Stimulated activated CD8-positive, alpha-beta memory T cell treated with anti-CD3 and anti-CD28 coated beads, Interleukin-7, amount 100 ng/mL, for 1 hour (primary cell): ENCODE measurements at places on chromosomes 7 and 10.

DNA sequence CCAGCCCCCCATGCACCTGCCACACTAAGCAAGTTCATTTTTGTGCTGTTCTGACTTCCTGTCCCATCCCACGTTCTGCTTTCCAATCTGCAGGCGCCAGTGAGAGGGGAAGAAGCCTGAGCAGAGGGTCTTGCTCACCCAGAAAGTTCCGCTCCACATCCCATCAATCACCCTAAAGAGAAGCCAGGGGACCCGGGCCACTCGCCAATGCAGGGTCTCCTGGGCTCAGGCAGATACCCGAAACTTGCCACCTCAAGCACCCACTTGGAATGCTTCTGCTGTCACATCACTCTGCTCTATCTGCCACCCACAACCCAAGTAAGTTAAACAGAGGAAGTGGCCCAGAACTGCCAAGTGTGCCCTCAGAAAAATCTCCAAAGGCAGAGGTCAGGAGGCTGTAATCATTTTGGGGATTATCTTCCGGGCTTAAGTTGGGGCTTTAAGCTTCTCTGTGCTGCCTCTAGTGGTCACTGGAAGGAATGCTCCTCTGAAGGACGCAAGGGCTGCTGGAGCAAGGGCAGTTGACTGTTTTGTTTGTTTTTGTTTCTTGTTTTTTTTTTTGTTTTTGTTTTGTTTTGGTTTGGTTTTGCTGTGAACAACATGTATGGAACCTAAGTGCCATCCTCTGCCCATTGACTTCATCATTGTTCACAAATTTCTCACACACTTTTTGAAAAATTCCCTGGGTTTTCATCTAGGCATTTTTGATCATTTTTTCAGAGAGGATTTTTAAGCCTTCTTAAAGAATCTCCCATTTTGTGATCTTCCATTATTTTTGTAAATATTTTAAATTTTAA lies 25.5 kb downstream of the PRR15 start:
- no peak for DNase-seq

- DNase-seq = no peak
Measured at GRCh38 chr7:98284335-98285036, 3.0 kb downstream of the BRI3 start.

DNA sequence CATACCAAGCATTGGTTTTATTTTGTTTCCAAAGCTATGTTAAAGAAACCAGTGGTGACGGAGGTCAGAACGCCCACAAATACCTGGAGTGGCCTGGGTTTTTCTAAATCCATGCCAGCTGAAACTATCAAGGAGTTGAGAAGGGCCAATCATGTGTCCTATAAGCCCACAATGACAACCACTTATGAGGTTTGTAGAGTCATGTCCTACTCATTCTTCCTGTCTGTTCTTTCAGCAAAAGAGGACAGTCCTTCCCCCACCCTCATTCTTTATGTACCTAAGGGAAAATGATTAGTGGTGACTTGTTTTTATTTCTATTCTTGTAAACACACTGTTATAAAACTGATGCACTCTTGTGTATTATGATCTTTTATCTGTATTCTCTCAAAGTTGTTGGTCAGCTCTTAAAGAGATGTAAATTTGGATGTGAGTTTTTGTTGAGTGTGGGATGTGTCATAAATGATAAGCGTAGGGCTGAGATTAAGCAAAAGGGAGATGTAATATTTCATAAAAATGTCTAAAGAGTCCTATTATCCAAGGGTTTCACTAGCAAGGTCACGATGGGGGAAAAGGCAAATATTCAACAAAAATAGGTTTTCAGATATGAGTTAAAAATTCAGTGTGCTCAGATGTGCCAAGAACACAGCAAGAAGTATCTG lies 294.4 kb downstream of the BICC1 start:
- DNase-seq = no peak

DNA sequence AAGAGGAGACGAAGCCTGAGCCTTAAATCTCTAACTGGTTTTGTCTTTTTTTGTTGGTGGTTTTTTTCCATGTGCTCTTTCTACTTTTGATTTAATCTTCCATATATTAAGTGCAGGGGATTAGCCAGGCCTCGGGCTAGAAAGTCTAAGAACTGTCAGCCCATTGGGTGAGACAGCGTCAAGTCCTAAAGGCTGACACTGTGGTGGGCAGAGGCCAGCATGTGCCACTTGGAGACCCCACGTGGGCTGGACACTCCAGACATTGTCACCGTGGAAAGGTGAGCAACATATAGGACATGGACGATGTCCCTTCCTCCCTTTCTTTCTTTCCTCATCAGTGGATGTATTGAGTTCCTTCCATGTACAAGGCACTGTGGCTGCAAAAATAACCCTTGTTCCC lies 129.3 kb downstream of the TMEM178B start:
- no peak for DNase-seq

DNA sequence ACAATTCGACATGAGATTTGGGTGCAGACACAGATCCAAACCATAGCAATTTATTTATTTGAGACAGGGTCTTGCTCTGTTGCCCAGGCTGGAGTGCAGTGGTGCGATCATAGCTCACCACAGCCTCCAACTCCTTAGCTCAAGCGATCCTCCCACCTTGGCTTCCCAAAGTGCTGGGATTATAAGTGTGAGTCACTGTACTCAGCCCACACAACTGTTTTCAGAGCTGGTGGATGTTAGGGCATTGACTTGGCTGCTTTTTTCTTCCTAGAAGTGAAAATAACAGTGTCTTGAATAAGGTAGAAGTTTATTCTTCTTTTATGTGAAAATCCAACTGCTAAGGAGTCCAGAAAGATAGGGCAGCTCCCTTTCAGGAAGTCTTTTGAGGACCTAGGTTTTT lies 132.1 kb downstream of the CCDC3 start:
- no peak for DNase-seq

DNA sequence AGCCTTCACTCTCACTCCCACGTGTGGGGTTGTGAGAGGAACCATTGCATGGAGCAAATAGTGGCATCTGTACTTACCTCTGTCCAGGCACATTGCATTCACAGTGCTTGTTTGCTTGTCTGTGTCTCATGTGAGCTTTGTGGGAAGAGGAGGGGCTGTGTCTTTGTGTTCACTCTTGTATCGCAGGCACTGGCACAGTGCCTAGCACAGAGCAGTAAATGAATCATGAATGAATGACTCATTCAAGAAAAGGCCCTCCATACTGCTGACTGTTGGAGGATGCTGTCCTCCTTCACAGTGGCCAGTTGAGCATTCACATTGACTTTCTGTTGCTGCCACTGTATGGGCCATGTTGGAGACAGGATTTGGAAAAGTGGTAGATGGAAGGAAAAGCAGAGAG lies 125.3 kb downstream of the SORCS3 start:
- no peak for DNase-seq

GRCh38 chr10:75030371-75030770 lies 81.1 kb upstream of the SAMD8 start:
- no peak for DNase-seq

GRCh38 chr10:100731407-100732240 lies 13.8 kb upstream of the PAX2 start:
- no peak for DNase-seq

GRCh38 chr7:151342811-151343210 lies 1.2 kb downstream of the NUB1 start:
- no peak for DNase-seq

DNA sequence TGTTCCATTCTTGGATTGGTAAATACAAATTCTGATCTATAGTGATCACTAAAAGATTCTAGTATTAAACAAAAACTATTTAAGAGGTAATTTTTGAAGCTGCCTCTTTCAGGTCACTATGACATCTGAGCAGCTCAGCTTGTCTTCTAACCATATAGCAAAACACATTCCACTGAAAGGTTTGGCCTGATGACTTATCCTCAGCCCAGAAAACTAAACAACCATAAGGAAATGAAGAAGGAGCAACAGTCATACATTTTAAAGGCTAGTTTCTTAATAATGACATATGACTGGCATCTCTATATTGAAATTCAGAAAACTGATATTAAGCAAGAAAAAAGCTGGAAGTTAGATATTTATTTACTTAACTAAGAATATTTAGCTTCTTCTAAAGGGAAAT lies 24.6 kb downstream of the NT5C2 start:
- no peak for DNase-seq

DNA sequence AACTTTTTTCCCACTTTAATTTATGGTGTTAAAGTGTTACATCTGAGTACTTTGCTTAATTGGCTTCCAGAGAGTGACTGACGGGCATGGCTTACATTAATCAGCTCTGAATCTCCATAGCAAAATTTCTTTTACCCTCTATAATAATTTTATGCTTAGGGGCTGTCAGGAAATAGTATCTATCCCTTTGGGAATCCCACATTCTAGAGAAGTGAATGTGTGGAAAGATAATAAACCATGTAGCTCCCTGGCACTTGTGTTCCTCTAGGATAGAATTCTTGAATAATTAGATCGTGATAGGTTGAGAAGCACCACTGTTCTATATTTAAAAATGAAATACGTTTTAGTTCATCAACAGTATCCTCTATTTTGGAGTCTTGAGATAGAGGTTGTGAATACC lies 89.6 kb downstream of the DNAJB9 start:
- no peak for DNase-seq
